WTC11 (cell line): ENCODE measurements at places on chromosomes 1 and 21.

- DNase-seq: no peak
Measured at GRCh38 chr1:201329801-201330200, 46.5 kb downstream of the PKP1 start.

DNA sequence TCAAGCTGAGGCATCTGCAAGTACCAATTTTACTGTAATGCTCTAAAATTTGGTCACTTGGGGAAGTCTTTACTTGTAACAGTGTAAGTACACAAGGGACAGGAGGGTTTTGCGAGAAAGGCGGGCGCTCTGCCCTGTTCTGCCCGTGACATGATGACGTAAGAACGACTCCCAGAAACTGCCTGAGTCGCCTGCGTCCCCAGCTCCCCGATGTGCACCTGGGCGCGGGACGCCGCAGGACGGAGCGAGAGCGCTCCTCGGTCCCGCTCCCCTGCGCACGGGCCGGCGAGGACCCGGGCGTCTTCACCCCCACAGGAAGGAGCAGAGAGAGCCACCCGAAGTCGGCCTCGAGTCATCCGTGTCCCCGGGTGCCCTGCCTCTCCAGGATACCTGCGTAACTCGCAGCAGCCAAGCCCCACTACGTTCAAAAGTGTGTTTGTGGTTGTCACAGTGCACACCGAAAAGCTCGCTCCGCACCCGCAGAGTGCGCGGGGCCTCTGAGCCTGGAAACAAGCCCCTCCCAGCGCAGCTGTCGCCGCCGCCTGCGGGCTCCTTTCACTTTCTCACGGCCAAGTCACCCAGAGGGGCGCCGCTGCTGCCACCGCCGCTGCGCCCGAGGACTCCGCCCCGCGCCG lies 3.3 kb upstream of the ZBTB18 start:
- peak; percentile 45 for DNase-seq

DNA sequence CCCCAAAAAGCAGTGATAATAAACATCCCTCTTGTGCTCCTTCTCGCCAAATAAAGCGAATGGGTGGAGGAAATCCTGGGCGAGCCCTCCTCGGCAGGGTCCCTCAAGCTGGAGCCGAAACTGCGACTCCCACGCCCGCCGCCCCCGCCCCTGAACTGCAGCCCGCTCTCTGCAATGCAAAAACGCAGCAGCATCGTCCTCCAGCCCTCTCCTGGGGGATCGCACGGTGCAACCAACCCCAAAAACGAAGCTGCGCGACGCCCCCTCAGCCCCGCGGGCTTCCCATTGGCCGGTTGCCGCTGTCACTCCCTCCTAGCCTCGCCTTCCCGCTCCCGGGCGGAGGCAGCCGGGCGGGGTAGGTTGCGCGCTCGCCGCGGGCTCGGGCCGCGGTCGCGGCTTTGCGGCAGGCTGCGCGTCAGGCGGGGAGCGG lies at the start of gene TMCC2:
Gene TMCC2, plus strand, starts transcription at position 363 of the 430 bp plus-strand sequence. CDS start 619 bp downstream, outside the sequence.
- peak; percentile 97 for DNase-seq

- DNase-seq: no peak
Measured at GRCh38 chr1:230231774-230232145, 164.7 kb downstream of the GALNT2 start.

GRCh38 chr1:7964476-7964875 lies 3.0 kb downstream of the PARK7 start:
- DNase-seq: no peak
